ENCODE measurements at places on chromosomes 1 and 21. TPM values are rescaled to one million over a fixed set of nuclear protein-coding genes. Genes with fewer than 3 reads are reported as not detected.

DNA sequence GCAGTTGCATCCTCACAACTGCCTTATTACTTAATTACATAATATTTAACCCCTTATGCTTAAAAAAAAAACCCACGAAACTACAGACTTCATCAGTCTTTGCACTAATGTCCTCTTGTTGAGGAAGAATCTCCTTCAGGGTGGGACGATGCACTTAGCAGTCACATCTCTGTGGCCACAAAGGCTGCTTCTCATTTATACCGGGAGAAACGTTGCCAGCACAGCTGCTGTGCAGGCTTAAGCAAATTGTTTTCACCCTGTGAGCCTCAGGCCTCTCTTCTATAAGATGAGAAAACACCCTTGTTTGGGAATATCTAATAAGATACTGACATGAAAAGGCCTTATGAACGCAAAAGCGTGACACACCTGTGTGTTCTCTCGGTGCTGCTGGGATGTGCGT lies 2.9 kb upstream of the OBSCN start:
- DNase-seq, result no peak

DNA sequence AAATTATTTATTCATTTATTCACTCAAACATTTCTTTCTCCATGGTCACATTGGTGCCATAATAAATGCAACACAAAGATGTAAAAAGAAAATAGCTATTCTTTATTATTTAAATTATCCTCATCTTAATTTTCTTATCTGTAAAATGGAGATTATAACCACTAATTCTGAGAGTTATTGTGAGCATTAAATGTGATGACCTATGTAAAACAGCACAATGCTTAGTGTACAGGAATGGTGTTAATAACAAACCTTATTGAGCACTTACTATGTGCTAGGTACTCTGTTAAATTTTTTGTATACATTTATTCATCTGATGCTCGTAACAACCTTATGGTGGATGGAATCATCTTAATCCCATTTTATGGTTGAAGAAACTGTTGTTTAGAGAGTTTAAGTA lies 84.6 kb downstream of the NTMT2 start:
- no peak for DNase-seq

Gene AXDND1
- total RNA-seq, result 7.5 TPM

Gene FCRL2
- total RNA-seq, result 1.2 TPM

DNA sequence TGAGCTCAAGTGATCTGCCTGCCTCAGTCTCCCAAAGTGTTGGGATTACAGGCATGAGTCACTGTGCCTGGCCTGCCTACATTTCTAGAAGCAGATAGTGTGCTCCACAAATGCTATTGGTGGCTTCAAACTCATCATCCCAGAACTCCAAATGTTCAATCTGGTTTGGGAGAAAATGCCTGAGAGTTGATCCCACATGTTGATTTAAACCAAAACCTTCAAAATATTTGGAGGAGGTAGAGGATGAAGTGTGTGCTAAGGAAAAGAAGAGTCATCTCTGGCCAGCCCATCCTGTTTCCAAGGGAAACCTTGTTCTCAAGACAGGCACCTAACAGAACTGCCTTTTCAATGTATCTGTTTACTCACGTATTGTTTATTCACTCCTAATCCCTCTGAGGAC lies 55.4 kb upstream of the GRHL3 start:
- no peak for DNase-seq

Gene CRYAA
- not detected for total RNA-seq

DNA sequence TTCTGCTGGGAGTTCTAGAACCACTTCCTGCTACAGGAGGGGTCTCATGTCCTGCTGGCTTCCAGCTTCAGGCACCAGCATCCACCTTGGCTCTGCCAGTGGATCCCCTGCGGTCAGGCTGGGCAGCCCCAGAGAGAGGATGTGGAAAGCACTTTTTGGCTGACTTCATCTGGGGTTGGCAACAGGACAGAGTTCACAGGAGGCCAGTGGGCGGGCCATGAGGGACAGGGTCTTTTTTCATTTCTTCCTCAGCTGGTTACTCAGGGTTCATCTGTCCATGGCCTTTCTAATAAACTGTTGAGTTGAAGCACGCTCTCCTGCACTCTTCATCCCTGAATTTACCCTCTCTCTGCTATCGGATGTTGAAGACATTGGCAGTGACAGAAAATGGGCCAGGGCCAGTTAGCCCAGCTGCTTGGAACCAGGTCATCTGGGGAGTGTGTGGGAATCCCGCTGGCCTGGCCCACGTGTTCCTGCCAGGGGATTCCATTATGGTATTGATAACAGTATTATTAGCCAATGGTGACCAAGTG lies 45.2 kb downstream of the RPS6KA1 start:
- no peak for DNase-seq

Gene CNR2
- total RNA-seq, result under 0.01 TPM

- no peak for DNase-seq
Measured at GRCh38 chr21:32768530-32768929, 3.0 kb downstream of the PAXBP1 start.

DNA sequence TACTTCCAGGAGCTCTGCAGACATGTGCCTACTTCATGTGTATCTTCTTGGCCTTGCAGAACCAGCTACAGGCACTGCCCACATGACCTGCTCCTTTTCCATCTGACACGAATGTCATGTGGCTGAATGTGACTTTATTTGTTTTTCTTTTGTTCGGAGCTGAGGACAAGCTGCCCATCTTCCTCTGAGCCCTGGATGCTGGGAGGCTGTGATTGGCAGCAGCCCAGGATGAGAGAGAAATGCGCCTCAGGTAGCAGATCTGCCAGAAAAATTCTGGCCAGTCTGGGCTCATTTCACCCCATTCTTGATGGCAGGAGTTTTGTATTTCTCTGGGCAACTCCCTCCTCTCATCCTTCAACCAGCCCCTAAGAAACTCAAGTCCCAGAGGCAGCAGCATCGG lies 372.0 kb downstream of the RPS6KC1 start:
- no peak for DNase-seq

Gene SLC9C2
- total RNA-seq, result 1.7 TPM

GRCh38 chr1:117493906-117494305 lies 111.9 kb upstream of the TENT5C start:
- no peak for DNase-seq

Gene PGBD5
- total RNA-seq, result 1.7 TPM

DNA sequence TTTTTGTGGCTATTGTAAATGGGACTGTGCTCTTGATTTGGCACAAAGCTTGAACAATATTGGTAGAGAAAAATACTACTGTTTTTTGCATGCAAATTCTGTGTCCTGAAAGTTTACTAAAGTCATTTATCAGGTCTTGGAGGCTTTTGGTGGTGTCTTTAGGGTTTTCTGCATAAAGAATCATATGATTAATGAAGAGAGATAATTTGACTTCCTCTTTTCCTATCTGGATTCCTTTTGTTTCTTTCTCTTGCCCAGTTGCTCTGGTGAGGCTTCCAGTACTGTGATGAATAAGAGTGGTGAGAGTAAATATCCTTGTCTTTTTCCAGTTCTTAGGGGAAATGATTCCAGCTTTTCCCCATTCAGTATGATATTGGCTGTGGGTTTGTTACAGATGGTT lies 1166.7 kb downstream of the NCAM2 start:
- no peak for DNase-seq

DNA sequence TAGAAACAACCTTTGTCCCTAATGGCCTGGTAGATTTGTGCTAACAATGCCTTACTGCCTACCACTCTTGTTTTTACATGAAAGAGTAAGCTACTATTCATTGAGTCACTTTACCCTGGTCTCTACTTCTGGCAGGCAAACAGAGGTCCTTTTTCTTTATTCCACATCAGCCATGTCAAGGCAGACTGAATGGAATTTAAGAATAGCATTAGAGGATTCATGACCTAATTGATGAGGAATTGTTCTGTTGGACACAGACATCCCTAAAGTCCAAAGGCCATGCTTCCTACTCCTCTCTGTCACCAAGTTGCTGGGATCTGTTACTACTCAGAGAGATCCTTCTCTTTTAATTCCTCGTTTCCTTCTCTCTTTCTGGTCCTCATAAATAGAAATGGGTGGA lies 229.1 kb upstream of the ZP4 start:
- no peak for DNase-seq

- DNase-seq, result no peak
Measured at GRCh38 chr1:5908461-5909375, 83.5 kb downstream of the NPHP4 start.

- DNase-seq, result no peak
Measured at GRCh38 chr1:244089561-244089960, 38.5 kb downstream of the ZBTB18 start.
